ENCODE measurements at places on chromosomes 12 and 14.

DNA sequence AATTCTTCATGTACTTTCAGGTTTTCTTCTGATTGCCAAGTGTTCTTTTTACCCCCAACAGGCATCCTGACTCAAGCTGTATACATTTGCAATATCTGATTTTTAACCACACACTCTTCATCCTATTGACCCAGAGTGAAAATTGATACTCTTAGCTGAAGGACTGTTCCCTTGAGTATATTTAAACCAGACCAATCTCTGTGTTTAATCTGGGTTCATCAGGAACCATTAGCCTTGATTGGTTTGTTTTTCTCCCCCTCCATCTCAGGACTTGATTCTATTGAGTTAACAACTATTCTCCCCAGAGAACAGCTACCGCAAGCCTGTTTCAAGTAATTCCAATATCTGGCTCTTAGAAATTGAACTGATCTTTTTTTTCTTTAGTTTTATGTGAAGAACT, 222.3 kb upstream of the NOVA1 start:
- DNase-seq: peak; percentile 66

GRCh38 chr12:69999561-69999960, 174.5 kb downstream of the MYRFL start:
- DNase-seq: no peak

- DNase-seq: peak; percentile 72
These were observed 161.8 kb downstream of the TTC8 start for GRCh38 chr14:88986146-88986841.

DNA sequence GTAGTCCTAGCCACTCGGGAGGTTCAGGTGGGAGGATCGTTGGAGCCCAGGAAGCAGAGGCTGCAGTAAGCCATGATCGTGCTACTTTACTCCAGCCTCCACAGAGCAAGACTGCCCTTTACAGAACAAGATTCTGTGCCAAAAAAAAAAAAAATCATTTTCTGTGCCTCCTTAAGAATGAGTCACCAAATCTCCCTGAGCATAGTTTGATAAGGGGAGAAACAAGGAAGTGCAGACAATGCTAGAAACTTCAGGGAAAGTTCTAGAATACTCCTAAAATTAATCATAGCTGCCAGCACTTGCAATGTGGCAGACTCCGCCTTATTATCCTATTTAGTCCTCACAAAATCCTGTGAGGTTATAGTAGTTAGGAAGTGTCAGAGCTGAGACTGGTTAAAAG, 74.5 kb downstream of the KCNK10 start:
- no peak for DNase-seq

DNA sequence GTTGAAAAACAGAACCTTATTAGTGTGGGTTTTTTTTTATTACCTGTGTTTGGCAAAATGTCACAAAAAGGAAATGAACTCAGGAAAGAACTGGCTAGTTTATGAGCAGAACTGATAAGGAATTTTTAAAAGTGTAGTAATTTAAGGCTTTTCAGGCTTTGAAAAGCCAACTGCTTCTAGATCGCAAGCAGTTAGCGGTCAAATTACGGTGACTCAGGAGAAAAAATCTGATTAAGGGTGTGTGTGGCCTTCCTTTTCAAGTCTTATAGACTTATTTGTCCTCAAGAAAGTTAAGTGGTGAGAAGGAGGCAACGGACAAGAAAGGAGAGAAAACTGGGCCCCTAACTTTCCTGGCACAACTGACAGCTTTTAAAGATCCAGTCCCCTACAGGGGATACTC, 33.4 kb downstream of the PDZRN4 start:
- DNase-seq: no peak

DNA sequence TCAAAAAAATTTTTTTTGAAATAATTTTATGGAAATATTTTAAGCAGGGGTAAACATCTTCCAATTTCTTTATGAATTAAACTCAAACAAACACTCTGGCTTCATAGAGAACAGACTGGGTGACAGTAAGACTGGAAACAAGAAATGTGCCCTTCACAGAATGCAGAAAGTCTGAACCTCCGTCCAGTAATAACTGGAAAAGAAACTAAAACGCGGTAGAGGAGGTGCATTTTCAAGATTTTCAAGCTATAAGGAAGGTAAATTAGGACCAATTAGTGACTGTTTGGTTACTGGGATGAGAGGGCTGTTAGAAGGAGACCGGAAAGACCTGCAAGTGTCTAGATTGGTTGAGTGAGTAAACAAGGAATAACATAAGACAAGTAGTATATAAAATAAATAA, 245.7 kb downstream of the CEP128 start:
- DNase-seq: no peak

- no peak for DNase-seq
These were observed 20.4 kb downstream of the CLMN start for GRCh38 chr14:95299271-95299670.

GRCh38 chr12:49111206-49111605, 559 bp upstream of the LMBR1L start:
- DNase-seq: no peak

- DNase-seq: no peak
These were observed 729 bp upstream of the M6PR start for GRCh38 chr12:8950221-8950527.

DNA sequence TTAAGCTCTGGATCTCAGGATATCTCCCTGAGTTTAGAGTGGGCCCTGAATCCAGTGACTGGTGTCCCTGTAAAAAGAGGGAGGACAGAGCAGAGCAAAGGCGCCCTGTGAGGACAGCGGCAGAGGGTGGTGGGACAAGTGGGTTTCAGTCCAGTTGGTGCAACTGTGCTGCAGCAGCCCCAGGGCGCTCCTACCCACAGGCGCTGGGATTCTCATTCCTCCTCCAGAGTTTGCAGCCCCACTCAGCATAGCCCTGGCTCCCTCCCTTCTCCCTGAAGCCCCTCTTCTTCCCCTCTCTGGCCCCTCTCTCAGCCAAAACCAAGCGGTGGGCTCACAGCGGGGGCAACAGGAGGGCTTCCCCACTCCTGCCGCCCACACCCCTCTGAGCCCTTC, 1.6 kb downstream of the TMEM179 start:
- DNase-seq: no peak

GRCh38 chr14:89283327-89284060, 133.5 kb downstream of the FOXN3 start:
- DNase-seq: no peak

Measured in fibroblast of skin of right quadriceps (primary cell).